ENCODE measurements at places on chromosomes 1 and 21.

GRCh38 chr21:45415943-45416611 is 11.1 kb downstream of the COL18A1 start:
- DNase-seq: no peak
- H3K36me3 ChIP-seq: no peaks in the 10 kb centered on the region
- H3K4me3 ChIP-seq: no peak overlapping the region
- H3K27ac ChIP-seq: no peak overlapping the region

GRCh38 chr1:25106352-25106751 is 126.0 kb downstream of the SYF2 start:
- peaks cover 66% of the 10 kb centered on the region for H3K27me3 ChIP-seq
- H3K27ac ChIP-seq: no peak overlapping the region
- H3K36me3 ChIP-seq: no peaks in the 10 kb centered on the region

DNA sequence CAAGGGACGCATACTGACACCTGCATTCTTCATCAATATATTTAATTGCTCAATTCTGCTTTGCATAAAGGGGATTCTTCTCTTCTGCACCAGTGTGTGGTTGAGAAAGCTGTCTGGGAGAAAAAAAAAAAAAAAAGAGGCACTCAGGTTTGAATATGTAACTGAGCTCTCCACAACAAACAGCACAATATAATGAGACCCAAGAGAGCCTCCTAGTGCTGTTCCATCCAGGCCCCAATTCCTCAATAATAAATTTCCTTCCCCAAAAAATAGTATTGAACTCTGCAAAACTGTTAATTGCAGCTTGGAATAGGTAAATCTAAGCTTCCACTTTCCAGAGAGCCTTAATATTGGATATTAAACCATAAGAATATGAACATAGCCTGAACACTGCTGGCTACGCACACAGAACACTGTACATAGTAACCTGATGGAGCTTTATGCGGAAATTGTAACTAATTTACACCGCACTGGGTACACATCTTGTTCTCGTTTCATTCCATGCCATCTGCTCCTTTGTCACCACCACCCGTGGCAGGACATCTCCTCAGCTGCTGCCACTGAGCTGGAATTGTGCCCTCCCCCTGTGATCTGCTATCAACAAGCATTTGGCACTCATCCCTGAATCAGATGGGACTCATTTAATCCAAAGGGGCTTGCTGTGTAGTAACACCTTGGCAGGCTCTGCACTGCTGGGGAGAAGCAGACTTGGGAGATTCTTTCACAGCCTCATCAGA is 272.0 kb downstream of the HHIPL2 start:
- no peak overlapping the region for H3K4me3 ChIP-seq
- no peaks in the 10 kb centered on the region for H3K4me1 ChIP-seq
- DNase-seq: no peak
- no peak overlapping the region for H3K27ac ChIP-seq
- no peaks in the 10 kb centered on the region for H3K27me3 ChIP-seq
- no peaks in the 10 kb centered on the region for H3K36me3 ChIP-seq

DNA sequence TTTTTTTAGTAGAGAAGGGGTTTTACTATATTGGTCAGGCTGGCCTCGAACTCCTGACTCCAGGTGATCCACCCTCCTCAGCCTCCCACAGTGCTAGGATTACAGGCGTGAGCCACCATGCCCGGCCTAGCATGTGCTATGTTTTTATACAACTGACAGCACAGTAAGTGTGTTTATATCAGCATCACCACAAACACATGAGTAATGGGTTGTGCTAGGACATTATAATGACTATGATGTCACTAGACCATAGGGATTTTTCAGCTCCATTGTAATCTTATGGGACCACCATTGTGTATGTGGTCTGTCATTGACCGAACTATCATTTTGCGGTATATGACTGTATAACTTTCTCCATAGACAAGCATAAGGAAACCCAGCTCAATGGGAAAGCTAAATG is 6.3 kb downstream of the LEFTY2 start:
- H3K27ac ChIP-seq: no peak overlapping the region
- H3K36me3 ChIP-seq: no peaks in the 10 kb centered on the region
- no peak overlapping the region for H3K4me3 ChIP-seq
- H3K27me3 ChIP-seq: no peaks in the 10 kb centered on the region
- peak; percentile 45 for DNase-seq
- H3K4me1 ChIP-seq: peaks cover 2% of the 10 kb centered on the region

DNA sequence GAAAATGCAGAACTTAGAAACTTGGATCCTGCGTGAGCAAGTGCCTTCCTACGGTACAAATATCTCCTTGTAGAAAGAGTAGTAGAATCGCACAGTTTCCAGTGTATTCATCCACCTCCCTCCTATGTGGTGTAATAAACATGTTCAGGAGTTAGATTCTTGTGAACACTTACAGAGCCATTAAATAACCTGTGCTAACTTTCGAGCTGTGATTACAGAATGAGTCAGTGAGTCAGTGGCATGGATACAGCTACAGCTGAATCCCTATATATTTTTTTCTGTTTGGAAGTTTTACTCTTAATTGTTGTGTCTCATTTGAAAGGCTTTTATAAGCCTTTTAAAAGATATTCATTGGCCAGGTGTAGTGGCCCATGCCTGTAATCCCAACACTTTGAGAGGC is 148.7 kb downstream of the EDEM3 start:
- H3K4me1 ChIP-seq: peaks cover 3% of the 10 kb centered on the region
- no peak overlapping the region for H3K27ac ChIP-seq
- H3K36me3 ChIP-seq: peaks cover 17% of the 10 kb centered on the region
- no peak overlapping the region for H3K4me3 ChIP-seq
- no peaks in the 10 kb centered on the region for H3K27me3 ChIP-seq

- H3K4me1 ChIP-seq: no peaks in the 10 kb centered on the region
- no peak within 1 kb of the TSS for H3K4me3 ChIP-seq
- H3K27ac ChIP-seq: no peak within 1 kb of the TSS
- H3K27me3 ChIP-seq: peaks cover 16% of the 10 kb centered on the region
These were observed at the start of gene AIM2 for GRCh38 chr1:159076438-159077119. TSS of gene AIM2 (minus strand) at chr1:159076766. CDS start at chr1:159073499, 3,267 bp downstream.

DNA sequence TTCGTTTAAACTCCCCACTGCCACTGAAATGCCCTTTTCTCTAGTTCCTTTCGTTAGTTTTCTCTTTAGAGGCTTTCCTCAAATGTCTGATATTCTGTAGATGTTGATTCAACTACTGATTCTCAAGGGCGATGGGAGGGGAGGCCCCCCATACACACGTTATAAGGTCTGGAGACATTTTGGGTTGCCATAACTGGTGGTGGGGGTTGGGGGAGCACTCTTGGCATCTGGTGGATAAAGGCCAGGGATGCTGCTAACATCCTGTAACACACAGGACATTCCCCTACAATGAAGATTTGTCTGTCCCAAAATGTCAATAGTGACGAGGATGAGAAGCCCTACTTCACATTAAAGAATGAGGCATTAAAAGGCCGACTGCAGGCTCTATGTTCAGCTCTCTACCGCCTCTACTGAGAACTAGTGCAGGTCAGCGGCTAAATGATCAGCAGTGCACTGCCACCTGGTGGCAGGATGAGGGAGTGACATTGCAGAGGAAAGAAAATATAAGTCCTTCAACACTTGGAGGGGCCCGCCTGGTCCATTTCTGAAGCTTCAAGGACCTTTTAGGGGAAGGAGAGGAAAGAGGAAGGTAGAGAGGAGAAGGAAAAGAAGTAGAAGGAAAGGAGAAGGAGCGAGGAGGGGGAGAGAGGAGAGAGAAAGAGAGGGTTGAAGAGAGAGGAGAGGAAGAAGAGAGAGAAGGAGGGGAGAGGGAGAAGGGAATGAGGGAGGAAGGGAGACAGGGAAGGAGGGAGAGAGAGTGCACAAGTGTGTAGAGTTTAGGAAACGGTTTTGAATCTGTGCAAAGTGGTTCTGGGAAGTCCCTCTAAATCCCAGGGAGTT is 29.4 kb downstream of the ALG14 start:
- no peak overlapping the region for H3K27ac ChIP-seq
- peak; percentile 88 for DNase-seq
- no peak overlapping the region for H3K4me3 ChIP-seq
- peaks cover 4% of the 10 kb centered on the region for H3K4me1 ChIP-seq
- no peaks in the 10 kb centered on the region for H3K36me3 ChIP-seq
- no peaks in the 10 kb centered on the region for H3K27me3 ChIP-seq

- H3K27me3 ChIP-seq: no peaks in the 10 kb centered on the region
- peaks cover 13% of the 10 kb centered on the region for H3K4me1 ChIP-seq
- H3K36me3 ChIP-seq: no peaks in the 10 kb centered on the region
- peak overlapping the region; percentile 88 for H3K27ac ChIP-seq
These were observed 159.5 kb downstream of the SLC45A1 start for GRCh38 chr1:8477166-8477982.

- DNase-seq: peak; percentile 92
- peaks cover 1% of the 10 kb centered on the region for H3K4me1 ChIP-seq
- H3K4me3 ChIP-seq: peak overlapping the region; percentile 29
- H3K27me3 ChIP-seq: no peaks in the 10 kb centered on the region
- no peaks in the 10 kb centered on the region for H3K36me3 ChIP-seq
- H3K27ac ChIP-seq: peak overlapping the region; percentile 63
These were observed 471.4 kb downstream of the PTBP2 start for GRCh38 chr1:97192872-97193572.

DNA sequence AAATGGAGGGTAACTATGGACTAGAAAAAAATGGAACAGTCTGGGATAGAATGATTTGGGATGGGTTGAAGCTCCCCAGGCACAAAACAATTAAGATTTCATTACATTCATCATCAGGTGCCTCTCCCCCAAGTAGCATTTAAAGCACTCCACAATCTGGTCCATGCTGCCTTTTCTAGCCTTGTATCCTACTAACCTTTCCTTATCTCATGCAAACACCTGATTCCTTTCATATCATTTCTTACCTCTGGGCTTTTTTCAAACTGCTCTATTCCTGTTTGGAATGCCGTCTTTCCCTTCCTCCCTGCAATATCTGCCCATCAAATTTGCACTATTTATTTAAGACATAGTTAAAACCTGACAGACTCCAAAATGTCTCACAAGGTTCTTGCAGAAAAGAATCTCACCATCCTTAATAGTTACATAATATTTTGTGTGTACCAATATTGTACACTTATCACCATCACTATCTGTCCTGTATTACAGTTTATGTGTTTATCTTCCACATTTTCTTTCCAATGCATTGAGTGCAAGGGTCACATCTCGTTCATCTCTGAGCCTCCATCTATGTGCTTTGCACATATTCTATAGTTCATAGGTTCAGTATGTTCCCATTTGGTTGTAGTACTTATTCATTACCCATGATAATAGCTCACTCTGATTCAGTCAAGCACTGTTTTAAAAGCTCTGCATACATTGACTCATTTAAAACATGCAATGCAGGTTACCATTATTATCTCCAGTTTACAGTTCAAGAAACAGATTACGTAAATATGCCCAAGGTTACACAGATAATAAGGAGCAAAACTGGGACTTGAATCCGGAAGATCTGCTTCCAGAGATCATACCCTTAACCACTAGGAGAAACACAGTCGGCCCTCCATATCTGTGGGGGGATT is 16.1 kb upstream of the SHCBP1L start:
- H3K4me1 ChIP-seq: no peaks in the 10 kb centered on the region
- DNase-seq: no peak
- H3K27me3 ChIP-seq: no peaks in the 10 kb centered on the region
- H3K27ac ChIP-seq: no peak overlapping the region
- no peaks in the 10 kb centered on the region for H3K36me3 ChIP-seq
- no peak overlapping the region for H3K4me3 ChIP-seq

DNA sequence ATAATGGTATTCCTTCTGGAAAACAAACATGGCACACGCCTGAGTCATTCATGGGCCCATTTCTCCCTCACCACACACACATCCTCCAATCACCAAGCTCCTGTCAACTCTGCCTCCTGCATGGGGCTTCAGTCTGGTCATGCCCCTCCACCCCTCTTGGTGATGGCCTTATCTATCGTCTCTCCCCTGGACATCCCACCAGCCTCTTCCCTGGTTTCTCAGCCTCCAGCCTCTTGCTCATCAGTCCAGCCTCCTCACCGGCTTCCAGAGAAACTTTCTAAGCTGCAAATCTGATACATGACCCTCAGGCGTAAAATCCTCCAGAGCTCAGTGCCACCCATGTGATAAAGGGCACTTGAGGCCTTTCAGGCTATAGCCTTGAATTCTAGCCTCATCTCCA is 243.9 kb downstream of the FOXD2 start:
- no peak overlapping the region for H3K27ac ChIP-seq
- no peak overlapping the region for H3K4me3 ChIP-seq
- DNase-seq: no peak
- H3K36me3 ChIP-seq: no peaks in the 10 kb centered on the region

- H3K27me3 ChIP-seq: no peaks in the 10 kb centered on the region
- H3K27ac ChIP-seq: no peak overlapping the region
- H3K4me3 ChIP-seq: no peak overlapping the region
- no peaks in the 10 kb centered on the region for H3K4me1 ChIP-seq
These were observed 228.8 kb upstream of the B3GALT2 start for GRCh38 chr1:193415256-193415655.

DNA sequence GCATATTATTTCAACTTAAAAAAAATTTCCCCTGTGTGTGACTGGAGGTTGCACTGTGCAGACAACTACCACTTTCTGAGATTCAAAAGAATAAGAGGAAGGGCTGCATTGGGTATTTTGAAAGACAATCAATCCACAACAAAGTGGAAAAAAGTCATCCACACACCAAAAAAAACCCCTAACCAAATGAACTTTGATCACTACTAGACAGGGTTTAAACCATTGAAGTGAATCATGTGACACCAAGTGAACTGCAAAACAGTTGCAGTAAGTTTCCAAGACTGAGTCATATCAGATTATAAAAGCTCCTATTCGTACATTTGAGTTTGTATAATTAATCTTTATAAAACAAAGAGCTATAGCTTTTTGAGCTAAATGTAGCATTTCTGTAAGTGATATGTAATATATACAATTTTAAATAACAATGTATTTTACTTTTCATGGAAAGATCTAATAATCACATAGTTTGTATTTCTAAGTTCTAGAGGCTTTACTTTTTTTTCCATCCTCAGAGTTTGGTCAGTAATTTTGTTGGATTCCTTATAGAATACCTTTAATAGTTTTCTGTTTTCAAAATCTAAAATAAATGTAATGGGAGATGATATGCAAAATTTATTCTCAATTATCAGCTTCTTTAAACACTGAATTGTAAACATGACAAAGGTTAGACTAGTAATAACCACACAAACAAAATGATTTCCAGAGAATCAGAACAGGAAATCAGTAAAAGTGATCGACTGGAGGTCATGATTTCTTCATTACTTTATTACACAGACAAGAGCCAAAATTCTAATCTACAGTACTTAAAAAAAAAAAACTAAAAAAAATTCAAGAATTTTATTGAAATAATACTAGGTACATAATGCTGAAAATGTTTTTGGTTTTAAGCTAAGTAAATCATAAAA is 50.5 kb upstream of the GFI1 start:
- no peaks in the 10 kb centered on the region for H3K4me1 ChIP-seq
- H3K4me3 ChIP-seq: no peak overlapping the region
- DNase-seq: peak; percentile 69
- H3K36me3 ChIP-seq: no peaks in the 10 kb centered on the region
- H3K27ac ChIP-seq: no peak overlapping the region
- H3K27me3 ChIP-seq: no peaks in the 10 kb centered on the region

DNA sequence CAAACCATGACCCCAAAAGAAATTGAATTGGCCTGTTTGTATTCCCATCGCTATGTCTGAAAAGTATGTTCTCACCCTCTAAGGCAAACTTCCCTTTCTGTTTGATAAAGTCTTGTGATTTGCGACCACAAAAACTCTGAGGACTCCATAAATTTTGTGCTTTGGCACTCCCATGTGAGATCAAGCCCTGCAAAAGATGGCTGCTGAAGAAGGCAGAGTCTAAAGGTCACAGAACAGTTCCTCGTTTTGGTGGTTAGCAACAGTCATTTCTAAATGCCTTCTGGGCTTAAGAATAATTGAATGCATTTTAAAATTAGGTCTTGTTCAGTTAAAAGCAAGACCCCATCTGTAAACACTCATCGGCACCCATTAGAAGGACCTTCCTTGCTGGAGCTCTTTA is 441.6 kb downstream of the OMA1 start:
- H3K27me3 ChIP-seq: no peaks in the 10 kb centered on the region
- H3K27ac ChIP-seq: no peak overlapping the region
- no peak for DNase-seq
- no peak overlapping the region for H3K4me3 ChIP-seq
- H3K4me1 ChIP-seq: no peaks in the 10 kb centered on the region

All from mesenchymal stem cell (in vitro differentiated cells and primary cell).